Astrocyte (in vitro differentiated cells and primary cell): ENCODE measurements at places on chromosomes 16 and 17.
A peak's percentile ranks its signal among the peaks of the same experiment; 100 is the strongest.

DNA sequence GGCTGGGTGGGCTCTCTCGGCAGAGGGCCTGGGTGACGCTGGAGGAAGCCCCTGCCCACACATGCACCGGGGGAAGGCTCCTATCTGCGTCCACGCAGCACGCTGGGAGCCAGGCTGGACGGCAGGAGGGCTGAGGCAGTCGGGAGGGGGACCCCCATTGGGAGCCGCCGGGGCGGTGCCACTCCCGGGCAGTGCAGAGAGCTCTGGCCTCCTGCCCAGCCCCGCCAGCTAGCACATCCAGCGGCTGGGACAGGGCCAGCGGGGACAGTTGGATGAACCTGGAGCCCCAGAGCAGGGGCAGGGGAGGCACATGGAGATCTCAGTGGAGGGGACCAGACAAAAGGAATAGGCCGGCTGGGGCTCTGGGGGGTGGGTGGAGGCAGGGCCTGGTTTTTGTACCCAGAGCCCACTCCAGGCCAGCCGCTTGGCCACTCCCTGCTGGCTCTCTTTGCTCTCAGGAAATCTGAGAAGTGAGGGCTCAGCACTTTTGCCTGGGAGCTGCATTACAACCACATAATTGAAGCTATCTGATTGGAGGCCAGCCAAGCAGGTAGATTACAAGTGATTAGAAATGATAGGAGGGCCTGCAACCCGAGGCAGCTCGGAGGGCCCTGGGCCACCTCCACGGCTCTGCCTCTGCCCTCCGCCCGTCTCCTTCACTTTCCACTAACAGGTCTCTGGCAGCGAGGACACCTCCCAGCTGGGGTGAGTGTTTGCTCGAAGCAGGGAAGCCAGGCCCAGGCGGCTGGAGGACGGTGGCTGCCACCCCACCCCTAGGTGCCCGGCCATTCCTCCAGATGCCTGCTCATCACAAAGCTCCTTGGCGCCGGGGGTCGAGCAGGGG, 40.1 kb downstream of the ENGASE start:
- DNase-seq = no peak

DNA sequence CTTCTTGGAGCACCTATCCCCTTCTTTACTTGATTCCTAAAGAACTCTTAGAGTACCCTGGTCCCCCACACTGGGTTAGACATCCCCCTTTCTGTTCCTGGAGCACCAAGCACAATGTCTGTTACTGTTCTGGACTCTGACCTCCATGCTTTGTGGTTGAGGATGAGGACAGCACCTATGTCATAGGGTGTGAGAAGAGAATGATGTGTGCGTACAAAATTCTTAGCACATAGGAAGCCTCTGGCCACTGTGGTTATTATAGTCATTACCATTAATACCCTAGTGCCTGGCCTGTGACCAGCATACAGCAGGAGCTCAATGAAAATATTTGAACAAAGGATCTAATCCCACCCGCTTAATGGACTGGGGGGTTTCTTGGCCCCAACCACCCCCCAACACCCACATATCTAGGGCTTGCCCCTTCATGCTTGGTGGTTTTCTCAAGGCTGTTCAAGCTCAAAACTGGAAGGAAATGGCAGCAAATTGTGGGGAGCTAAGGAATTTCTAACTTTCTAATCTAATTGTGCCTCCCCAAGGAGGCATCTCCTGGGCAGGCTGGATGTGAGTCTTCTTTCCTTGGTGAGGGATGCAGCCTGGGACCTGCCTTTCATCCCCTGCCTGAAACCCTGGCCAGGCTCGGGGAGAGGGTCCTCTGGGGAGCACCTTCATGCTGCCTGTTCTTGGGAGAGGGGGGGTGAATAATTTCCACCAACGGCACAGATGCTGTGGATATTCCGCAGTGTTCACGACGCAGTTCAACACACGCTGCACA, 1.5 kb upstream of the CMIP start:
- DNase-seq = peak; percentile 15

DNA sequence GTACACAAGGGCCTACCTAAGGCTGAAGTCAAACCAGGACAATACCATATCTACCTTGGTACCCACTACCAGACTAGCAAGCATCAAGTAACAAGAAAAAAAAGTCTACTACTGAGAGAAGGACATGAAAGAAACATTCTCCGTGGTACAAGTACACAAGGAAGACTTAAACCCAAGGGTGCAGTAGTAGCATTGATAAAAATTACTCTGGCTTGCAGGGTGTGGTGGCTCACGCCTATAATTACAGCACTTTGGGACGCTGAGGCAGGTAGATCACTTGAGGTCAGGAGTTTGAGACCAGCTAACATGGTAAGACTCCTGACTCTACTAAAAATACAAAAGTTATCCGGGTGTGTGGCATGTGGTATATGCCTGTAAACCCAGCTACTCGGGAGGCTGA, 386.5 kb upstream of the PMFBP1 start:
- no peak for DNase-seq

DNA sequence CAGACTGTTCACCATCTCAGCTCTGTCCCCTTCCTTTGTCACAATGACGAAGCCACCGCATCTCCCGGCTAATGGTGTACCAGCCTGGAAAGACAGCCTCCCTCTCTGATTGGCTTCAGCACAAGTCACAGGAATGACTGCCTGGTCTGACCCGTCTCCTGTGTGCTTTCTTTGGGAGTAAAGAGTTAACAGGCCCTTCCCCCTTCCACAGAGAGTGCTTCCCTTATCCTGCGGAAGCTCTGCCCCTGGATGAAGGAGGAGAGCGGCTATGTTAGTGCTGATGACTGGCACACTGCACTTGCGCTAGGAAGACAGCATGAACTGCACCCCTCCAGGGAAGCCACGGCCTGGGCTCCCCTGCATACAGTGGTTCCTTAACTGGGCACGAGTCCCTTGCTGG, 11.3 kb downstream of the USB1 start:
- no peak for DNase-seq

DNA sequence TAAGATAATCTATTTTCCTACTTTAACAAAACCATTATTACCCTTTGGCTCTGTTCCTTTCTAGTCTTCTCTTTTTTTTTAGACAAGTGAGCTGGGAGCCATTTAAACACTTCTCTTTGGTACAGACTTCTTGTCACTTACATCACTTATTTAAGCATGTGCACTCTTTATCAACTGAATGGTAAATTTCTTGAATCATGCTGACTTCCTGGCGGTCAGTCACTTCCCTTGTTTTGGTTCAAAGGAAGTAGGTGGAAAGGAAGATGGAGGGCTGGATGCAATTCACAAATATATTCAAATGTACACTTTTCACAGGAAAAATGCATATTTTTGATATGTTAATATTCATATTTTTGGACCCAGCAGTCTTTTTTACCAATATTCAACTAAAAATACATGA, 97.1 kb downstream of the ITFG1 start:
- no peak for DNase-seq

GRCh38 chr16:73998707-73999106, 297.9 kb upstream of the PSMD7 start:
- DNase-seq = no peak

DNA sequence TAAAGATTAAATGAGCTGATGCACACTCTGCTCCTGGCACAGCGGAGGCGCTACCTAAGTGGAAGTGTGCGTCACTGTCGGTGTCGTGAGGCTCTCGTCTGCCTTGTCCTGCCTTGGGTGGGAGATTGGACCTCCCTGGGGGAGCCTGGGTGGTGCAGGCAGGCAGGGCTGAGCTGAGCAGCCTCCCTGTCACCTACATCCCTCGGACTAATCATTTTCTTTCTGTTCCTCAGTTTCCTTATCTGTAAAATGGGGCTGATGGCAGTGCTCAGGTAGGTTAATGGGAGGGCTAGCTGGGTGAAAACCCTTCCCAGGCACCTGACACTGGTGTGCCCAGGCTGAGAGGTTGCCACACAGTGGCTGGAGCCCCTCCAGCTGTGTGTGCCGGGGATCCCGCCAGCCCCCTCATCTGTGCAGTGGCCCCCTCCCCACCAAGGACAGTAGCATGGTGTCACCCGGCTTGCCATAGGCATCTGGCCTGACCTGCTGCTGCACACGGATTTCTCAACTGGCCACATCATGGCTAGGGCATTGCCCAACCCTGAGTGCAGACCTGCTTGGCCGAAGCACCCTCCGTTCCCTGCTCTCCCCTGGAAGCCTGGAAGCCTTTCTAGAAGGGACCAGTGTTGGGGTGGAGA, 4.3 kb downstream of the ADCY7 start:
- DNase-seq = no peak

DNA sequence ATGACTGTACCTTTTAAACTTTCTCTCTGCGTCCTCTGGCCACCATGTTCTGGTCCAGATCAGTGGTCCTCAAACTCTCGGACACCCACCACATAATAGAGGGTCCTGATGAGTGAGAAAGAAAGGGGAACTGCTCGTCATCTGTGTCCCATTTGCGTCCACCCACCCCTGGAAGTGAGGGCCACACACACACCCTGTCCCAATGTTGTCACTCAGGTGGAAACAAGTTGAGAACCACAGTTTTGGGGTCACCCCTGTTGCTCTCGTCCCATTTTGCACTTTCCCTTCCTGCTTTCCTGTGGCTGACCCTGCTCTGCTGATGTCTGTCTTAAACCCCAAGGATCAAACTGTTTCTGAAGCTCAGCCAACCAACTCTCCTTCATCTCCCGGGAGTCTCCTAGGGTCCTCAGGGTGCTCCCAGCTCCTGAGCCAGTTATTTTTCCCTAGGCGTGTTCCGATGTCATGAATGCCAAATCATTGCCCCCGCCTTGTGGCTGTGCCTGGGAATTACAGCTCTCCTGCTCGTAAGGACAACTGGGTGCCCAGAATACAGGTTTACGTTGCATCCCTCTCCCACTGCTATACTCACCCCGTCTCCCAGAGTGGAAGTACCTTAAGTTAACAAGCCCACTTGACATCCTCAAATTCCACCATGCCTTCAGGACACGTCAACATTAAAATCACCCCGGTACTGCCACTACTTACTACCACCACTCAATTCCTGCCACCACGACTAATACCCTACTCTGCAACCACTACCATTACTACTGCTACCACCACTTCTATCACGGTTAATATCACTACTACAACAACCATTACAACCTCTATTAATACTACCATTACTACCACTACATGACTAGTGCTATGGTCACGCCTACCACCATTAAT, 26.0 kb upstream of the HNF1B start:
- peak; percentile 27 for DNase-seq

DNA sequence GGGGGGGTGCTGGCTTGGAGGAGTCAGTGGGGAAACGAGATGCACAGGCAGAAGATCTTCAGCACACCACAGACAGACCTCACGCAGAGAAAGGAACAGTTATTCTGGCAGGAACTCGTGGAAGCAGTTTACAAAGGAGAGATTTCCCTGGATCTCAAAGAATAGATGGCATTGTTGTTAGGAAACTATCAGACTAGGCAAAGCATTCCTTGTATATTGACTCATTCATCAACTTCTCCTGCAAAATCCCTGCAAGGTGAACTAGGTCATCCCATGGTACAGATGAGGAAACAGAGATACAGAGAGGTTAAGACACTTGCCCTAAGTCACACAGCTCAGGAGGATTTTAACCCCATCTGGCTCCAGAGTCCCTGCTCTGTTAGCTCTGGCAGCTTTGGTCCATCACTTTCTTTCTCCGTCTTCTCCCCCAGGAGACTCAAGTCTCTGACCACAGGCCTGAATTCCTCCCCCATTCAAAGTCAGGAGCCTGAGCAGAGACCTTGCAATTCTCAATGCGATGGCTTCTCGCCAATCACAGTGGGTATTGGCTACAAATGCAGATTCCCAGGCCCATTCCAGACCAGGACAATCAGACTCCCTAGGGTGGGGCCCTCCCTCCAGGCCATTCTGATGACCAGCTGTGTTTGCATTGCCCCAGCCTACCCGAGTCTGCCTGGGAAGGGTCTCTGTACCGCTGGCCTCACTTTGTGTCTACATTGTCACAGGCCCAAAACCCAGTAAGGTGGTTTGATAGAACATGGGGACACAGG, 56.4 kb downstream of the LITAF start:
- no peak for DNase-seq

- no peak for DNase-seq
Measured at GRCh38 chr16:27805828-27806351, 255.9 kb downstream of the KATNIP start.

DNA sequence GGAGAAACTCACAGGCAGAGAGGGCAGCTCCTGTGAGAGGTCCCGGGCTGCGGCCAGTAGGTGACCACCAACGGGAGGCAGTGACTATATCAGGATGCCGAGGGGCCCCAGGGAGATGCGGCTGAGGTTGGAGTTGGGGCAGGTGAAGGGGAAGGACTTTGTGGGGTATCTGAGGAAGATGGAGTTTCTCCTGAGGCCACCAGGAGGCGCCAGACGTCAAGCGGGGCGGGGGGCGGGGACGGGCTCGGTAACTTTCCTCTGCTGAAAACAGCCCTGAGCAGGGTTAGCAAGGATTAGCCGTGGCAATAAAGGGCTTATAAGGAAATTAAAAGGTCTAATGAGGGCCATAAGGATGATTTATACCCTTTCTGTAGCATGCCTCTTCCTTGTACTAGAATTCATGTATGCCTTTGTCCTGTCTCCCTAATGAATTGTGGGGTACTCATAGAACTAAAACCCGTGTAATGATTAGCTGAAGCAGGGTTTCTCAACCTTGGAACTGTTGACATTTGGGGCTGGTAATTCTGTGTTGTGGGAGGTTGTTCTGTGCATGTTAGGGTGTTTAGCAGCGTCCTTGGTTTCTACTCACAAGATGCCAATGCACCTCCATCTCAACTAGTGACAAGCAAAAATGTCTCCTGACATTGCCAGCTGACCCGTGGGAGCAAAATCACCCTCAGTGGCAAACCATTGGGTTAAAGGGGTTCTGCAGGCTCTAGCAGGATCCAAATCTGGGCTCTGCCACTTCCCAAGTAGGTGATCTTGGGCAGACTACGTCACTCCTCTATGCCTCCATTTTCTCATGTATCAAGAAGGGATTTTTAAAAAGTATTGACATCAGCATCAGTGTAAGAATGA, 74.8 kb upstream of the GRIN2A start:
- DNase-seq = no peak

- no peak for DNase-seq
Measured at GRCh38 chr17:62679866-62680377, 52.5 kb downstream of the MRC2 start.

GRCh38 chr16:71590584-71590983, 13.7 kb upstream of the TAT start:
- DNase-seq = no peak

DNA sequence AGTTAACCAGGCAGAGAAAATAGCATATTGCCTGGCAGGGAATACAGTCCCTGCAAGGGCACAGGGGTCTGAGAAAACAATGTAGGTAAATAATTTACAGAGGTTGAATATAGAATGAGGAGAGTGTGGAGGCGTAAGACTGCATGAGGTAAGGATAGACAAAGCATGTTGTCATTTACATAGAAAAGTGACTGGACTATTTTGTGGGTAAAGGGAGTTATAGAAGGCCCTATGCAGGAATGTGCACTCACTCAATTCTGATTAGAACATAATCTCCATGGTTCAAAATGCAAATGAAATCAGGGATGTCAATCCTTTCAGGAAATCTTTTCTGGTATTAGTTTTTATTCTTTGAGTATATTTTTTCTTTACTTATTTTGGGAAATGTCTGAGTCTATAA, 285.7 kb upstream of the SALL1 start:
- DNase-seq = no peak
